Left ventricle myocardium inferior (tissue), 1 donor: ENCODE measurements at places on chromosomes 13 and 19. TPM values are rescaled to one million over a fixed set of nuclear protein-coding genes. Genes with fewer than 3 reads are reported as not detected.

GRCh38 chr13:111460548-111461444, 140.4 kb downstream of the TEX29 start:
- H3K4me1 ChIP-seq: no peaks in the 10 kb centered on the region
- H3K27ac ChIP-seq: no peak overlapping the region
- H3K36me3 ChIP-seq: no peaks in the 10 kb centered on the region

GRCh38 chr13:103066079-103066780, at the start of gene SLC10A2:
SLC10A2 (minus strand) TSS chr13:103066417; CDS start chr13:103066249, 168 bp downstream.
- no peak for DNase-seq
- no peak within 1 kb of the TSS for H3K4me3 ChIP-seq
- no peak within 1 kb of the TSS for H3K27ac ChIP-seq
- H3K27me3 ChIP-seq: no peaks in the 10 kb centered on the region

DNA sequence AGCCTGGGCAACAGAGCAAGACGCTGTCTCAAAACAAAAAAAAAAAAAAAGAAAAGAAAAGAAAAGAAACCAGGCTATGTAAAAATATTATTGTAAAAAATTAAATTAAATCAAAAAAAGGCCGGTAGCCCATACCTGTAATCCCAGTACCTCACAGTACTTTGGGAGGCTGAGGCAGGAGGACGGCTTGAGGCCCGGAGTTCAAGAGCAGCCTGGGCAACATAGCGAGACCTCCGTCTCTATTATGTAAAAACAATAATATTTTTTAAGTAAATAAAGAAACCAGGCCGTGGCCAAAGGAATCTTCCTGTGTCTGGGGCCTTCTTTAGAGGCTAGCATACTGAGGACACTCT, 770 bp upstream of the CAPNS1 start:
- H3K4me1 ChIP-seq: peaks cover 43% of the 10 kb centered on the region
- no peak for DNase-seq
- H3K4me3 ChIP-seq: peak overlapping the region; percentile 86

- peaks cover 85% of the 10 kb centered on the region for H3K4me1 ChIP-seq
- H3K36me3 ChIP-seq: no peaks in the 10 kb centered on the region
- no peak for DNase-seq
- H3K4me3 ChIP-seq: no peak overlapping the region
- peaks cover 9% of the 10 kb centered on the region for H3K27me3 ChIP-seq
Observed at GRCh38 chr19:18422530-18423191, 3.5 kb downstream of the SSBP4 start.

Gene ZSCAN4
- total RNA-seq: not detected

Gene FREM2
- total RNA-seq: not detected
